Activated CD4-positive, alpha-beta memory T cell treated with anti-CD3 and anti-CD28 coated beads, Interleukin-2, amount 10 ng/mL, durations not matched to agents 7 days and 5 days (primary cell): ENCODE measurements at places on chromosomes 3 and 15. TPM values are rescaled to one million over a fixed set of nuclear protein-coding genes. Genes with fewer than 3 reads are reported as not detected.

Gene CACNA2D3
- total RNA-seq: not detected

Gene MELTF
- total RNA-seq: 6.1 TPM

Gene COMMD4
- 91.0 TPM for total RNA-seq

Gene HESX1
- total RNA-seq: 0.98 TPM

Gene GLT8D1
- 46.7 TPM for total RNA-seq

Gene FETUB
- total RNA-seq: not detected

Gene NR1I2
- total RNA-seq: 0.13 TPM

Gene KBTBD8
- 14.8 TPM for total RNA-seq

Gene LRRC31
- not detected for total RNA-seq

Gene LIPC
- total RNA-seq: 0.68 TPM

Gene RLBP1
- total RNA-seq: not detected

Gene GP5
- total RNA-seq: 1.3 TPM

Gene SLC25A38
- total RNA-seq: 34.2 TPM

Gene PPP2R3A
- not detected for total RNA-seq

Gene TERC
- total RNA-seq: 1.9 TPM

Gene SLC51B
- not detected for total RNA-seq

Gene LINGO1
- not detected for total RNA-seq

Gene FRMD4B
- 72.4 TPM for total RNA-seq

Gene LAMB2
- total RNA-seq: not detected

Gene CYP19A1
- not detected for total RNA-seq

Gene SLTM
- 108 TPM for total RNA-seq

Gene RAB5A
- 60.0 TPM for total RNA-seq

Gene CAMP
- not detected for total RNA-seq

Gene MITF
- not detected for total RNA-seq

Gene TMEM266
- not detected for total RNA-seq

Gene IGF2BP2
- total RNA-seq: 0.40 TPM

Gene PIGX
- total RNA-seq: 47.2 TPM
